Transverse colon (tissue), 4 donors: ENCODE measurements at places on chromosomes 5 and 9. TPM values are rescaled to one million over a fixed set of nuclear protein-coding genes. Genes with fewer than 3 reads are reported as not detected.
A peak's percentile ranks its signal among the peaks of the same experiment; 100 is the strongest.

Gene FOXD1
- total RNA-seq, result not detected

DNA sequence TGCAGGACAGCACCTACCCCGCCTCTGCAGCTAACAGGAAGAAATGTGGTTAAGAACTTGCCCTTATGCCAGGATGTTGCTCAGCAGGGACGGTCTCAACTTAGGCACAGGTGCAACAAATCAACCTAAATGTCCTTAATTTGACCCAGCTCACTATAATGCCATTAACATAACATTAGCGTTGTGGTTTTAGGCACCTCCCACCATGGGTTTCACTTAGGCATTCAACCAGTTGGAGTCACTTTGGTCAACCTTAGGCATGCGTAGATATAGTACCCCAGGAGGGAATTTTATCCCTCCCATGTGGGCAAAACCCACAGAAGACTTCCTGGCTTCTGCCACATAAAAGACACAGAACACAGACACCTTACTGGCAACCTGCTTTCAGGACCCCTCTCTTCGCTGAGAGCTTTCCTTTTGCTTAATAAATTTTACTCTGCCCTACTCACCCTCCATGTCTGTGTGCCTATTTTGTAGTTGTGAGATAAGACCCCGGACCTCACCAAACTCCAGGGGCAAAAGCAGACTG is 8.7 kb upstream of the ERAP1 start:
- peak; percentile 35 for DNase-seq

Gene ANP32B
- 37.4 TPM for total RNA-seq

DNA sequence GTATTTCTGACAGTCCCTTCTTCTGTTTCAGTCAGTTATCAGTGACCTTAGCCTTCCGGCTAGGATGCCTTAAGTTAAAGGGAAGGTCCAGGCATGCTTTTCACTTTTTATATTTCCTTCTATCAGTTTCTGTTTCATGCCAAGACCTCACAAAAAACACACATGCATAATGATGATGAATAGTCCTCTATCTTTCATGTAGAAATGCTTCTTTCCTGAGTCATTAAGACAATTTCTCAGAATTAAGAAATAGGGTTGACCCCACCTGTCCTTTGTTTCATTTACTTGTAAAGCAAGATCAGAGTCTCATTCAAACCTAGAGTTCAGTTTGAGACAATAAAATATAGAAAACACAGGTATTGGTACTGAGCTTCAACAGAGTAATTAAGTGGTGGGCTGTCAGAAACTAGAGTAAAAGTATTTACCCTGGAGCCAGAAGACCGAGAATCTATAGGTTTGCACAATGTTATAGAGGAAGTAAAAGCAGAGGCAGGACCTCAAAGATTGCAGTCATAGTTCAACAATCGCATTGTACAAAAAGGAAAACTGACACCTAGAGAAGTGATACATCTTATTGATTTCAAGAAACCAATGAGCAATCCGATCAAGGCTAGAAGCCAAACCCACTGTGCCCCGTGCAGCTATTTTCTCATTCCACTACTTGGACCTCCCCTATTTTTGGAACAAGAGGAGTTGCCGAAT is 118.7 kb upstream of the PUM3 start:
- no peak for DNase-seq

GRCh38 chr5:97471951-97472350 is 288.9 kb upstream of the RIOK2 start:
- DNase-seq, result no peak

Gene MTAP
- total RNA-seq, result 15.1 TPM
